Effector memory CD4-positive, alpha-beta T cell (primary cell): ENCODE measurements at places on chromosomes 6 and 20.

DNA sequence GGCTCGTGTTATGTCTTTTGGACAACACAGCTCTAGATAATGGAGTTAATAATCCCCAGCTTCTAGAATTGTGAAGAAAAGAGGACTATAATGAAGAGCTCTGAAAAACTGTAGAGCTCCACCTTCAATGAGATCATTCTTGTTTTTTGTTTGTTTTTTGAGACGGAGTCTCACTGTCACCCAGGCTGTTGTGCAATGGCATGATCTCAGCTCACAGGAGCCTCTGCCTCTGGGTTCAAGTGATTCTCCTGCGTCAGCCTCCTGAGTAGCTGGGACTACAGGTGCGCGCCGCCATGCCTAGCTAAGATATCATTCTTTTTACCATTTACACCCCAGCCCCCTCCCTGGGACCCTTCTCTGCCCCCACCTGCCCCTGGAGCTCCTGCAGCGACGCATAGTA is 36.6 kb downstream of the ERGIC3 start:
- DNase-seq: no peak

GRCh38 chr6:4271761-4272470 is 136.5 kb upstream of the ECI2 start:
- DNase-seq: no peak

GRCh38 chr20:54083459-54083858 is 13.1 kb upstream of the BCAS1 start:
- DNase-seq: no peak

- no peak for DNase-seq
Measured at GRCh38 chr6:139378226-139378625, 3.8 kb upstream of the CITED2 start.

DNA sequence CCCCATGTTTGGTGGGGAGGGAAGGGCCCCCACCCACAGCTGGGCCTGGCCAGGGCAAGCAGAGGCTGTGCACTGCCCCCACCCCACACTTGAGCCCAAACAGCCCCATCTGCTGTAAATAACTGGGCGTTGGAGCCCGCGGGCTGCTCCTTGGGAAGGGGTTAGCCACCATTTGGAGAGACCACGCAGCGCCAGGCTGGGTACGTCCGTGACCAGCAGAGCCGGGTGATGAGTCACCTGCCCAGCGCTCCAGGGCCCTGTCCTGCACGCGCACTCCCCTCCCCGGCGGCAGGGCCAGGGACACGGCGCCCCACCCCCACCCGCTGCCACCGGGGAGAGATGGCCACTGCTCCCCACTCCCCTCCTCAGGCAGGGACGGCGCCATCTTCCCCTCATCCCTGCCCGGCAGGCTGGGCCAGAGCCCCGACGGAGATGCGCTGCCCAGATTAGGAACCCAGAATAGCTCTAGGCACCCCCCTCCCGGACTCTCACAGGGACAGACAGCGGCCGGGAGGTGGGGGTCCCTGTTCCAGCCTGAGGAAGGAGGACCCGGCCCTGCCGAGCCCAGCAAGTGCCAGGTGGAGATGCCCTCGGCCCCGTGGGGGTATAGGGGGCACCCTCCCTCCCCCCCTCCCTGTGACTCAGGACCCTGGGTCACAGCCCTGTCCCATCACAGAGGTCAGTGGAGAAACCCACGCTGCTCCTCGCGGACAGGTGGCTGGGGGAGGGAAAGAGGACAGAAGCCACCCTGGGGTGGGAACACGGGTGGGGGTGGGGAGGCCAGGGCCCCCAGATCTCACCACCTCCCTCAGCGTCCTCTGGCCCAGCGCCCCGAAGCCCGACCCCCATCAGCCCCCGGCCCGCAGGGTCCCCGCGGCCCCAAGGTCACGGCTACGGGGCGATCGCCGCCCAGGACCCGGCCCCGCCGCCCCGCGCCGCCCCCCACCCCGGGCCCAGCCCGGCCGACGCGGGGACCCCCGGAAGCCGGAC is 642 bp downstream of the EEF1A2 start:
- no peak for DNase-seq

DNA sequence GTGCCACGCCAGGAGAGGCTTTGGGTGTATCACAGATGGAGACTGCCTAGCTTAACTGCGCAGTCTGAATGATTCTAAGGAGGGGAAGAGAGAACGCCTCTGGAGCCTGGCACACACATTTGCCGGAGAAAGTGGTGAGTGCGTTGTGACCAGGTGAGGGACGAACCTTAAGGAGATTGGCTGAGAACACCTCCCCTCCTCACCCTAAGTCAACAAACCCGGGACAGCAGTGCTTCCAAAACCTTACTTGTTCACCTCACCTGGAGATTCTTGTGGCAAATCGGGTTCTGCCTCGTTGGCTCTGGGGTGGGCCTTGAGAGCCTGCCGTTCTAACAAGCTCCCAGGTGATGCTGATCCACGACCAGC is 9.4 kb downstream of the SYNJ2 start:
- DNase-seq: no peak

DNA sequence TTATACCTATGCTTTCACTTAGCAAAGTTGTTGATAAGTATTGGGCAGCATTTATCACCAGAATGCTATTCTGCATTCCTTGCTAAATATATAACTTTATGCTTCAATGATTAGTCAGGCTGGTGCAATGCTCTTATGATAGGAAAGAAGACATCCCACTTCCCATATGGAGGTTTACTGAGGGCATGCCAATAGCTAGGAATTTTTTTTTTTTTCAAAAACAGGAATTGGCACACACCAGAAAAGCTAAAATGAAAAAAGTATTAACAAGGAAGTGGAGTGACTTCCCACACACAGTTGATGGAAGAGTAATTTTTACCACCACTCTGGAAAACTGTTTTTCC is 90.8 kb downstream of the FRK start:
- DNase-seq: no peak
